ENCODE measurements at places on chromosomes 11 and 22. TPM values are rescaled to one million over a fixed set of nuclear protein-coding genes. Genes with fewer than 3 reads are reported as not detected.

GLB1L2 gene
- total RNA-seq, result 9.3 TPM

DNA sequence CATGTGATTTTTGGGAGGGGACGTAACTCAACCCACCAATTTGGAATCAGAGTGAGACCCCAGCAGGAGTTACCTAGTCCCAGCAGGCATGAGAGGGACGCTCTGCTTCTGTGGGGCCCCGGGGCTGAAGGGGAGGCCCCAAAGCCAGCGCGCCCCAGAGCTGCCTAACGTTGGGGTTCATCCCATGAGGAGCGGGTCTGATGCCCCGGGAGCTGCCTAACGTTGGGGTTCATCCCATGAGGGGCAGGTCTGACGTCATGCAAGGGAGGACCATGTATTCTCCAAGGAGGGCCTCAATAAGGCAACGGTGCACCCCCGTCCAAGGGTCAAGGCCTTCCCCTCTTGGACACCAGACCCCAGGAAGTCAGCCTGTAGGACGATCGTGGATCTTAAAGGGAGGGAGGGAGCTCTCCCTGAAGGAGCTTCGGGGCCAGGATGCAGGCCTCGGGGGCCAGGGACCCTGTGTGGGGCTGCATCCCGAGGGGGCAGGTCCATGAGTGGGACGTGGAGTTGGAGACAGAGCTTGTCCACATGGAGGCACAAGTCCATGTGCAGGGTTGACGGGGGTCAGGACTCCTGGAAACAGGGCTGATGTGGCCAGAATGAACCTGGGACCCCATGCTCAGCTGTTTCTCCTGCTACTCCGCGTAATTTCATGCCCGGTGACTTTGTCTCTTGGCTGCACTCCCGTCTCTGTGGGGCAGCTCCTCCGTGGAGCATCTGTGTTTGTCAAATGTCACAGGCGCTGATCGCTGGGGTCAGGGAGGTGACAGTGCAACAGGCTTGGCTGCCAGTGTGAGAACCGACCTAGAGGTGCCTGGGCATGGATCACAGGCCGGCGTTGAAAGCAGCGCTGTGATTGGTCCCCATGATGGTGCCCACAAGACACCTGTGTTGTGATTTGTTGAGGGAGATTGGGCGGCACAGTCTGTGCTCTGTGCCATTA, 1029.1 kb downstream of the BRD1 start:
- H3K4me1 ChIP-seq, result no peaks in the 10 kb centered on the region
- DNase-seq, result no peak
- no peak overlapping the region for H3K4me3 ChIP-seq
- no peak overlapping the region for H3K27ac ChIP-seq
- H3K36me3 ChIP-seq, result no peaks in the 10 kb centered on the region
- H3K27me3 ChIP-seq, result no peaks in the 10 kb centered on the region

MPZL2 gene
- total RNA-seq, result 28.4 TPM

FAM89B gene
- 12.8 TPM for total RNA-seq

DNA sequence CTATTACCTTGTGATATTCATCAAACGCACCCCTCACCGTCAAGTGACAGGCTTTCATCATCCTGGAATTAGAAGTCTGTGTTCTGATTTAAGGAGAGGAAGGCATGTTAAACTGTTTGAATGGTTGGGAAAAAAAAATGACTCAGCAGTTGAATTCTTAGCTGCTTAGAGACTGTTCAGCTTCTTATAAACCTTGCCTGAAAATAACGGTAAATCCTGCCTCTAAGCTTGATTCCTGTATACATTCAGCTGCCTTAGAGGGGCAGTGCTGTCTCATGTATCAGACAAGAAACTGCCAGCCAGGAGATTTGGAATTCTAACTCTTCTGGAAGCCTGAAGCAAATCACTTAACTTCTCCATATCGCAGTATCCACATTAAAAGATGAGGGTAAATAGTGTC, 437.4 kb downstream of the JRKL start:
- H3K36me3 ChIP-seq, result no peaks in the 10 kb centered on the region
- no peak for DNase-seq
- H3K4me3 ChIP-seq, result no peak overlapping the region
- no peak overlapping the region for H3K27ac ChIP-seq
